ENCODE measurements at places on chromosomes 5 and 9.

DNA sequence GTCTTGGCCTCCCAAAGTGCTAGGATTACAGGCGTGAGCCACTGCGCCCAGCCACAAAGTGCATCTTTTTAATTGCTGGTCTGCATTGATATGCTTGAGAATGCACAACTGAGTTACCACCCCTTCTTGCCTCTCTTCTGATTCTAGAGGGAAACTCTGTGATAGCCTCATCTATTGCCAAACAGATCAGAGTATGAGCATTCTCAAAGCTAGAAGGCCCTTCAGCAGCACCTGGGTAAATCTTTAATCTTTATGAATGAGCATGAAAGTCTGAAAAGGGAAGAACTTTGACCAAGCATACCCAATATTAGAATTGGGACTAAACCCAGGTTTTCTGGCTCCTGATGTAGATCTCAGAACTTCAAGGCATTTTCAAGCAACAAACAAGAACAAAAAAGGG is 298.3 kb upstream of the TNC start:
- DNase-seq, result no peak

- DNase-seq, result no peak
Measured at GRCh38 chr5:62385816-62386400, 17.8 kb downstream of the DIMT1 start.

- no peak for DNase-seq
Measured at GRCh38 chr9:99778836-99779235, 42.8 kb upstream of the NR4A3 start.

- no peak for DNase-seq
Measured at GRCh38 chr9:131403493-131403773, 9.5 kb downstream of the PRRC2B start.

Data from activated T-cell treated with anti-CD3 and anti-CD28 coated beads for 4 hours (primary cell).